ENCODE measurements at places on chromosomes 7 and 10.

GRCh38 chr7:53744403-53744760 lies 708.9 kb downstream of the POM121L12 start:
- no peak for DNase-seq

- DNase-seq, result no peak
Observed at GRCh38 chr7:149074116-149074885, 16.2 kb downstream of the ZNF786 start.

GRCh38 chr7:34835901-34836600 lies 178.0 kb downstream of the NPSR1 start:
- no peak for DNase-seq

- no peak for DNase-seq
Observed at GRCh38 chr10:64773357-64773756, 1252.2 kb downstream of the REEP3 start.

GRCh38 chr10:86472061-86472460 lies 49.5 kb downstream of the WAPL start:
- no peak for DNase-seq

Measured in NCI-H446 (cell line).